ENCODE measurements at places on chromosomes 3 and 15. TPM values are rescaled to one million over a fixed set of nuclear protein-coding genes. Genes with fewer than 3 reads are reported as not detected.

GRCh38 chr15:58520464-58520863 lies 88.7 kb downstream of the LIPC start:
- DNase-seq, result no peak

DNA sequence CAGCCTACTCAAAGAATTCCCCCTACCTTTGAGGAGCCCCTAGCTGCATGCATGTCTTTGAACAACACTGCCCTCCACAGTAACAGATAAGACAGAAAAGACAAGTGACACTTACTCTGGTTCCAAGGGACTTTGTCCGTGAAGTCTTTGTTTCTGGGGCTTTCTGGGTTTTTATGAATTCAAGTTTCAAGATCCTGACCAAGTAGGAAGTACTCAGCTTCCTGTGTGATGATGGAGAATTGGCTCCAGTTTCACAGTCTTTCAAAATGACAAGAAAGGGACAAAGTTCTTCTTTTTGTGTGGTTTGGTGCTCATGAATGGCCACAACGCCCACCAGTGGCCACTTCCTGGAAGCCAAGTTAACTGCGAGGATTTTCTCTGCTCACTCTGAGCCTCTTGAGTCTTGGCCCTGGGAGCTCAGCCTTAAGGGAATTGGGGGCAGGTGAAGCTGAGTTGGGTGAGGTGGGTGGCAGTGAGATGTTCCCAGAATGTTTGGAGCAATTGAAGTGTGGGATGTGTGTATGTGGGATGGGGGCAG lies at the start of gene CCR1:
CCR1 (minus strand) TSS at position 147 of the 538 bp plus-strand sequence. CDS start 4,000 bp downstream, outside the sequence.
- DNase-seq, result no peak

DNA sequence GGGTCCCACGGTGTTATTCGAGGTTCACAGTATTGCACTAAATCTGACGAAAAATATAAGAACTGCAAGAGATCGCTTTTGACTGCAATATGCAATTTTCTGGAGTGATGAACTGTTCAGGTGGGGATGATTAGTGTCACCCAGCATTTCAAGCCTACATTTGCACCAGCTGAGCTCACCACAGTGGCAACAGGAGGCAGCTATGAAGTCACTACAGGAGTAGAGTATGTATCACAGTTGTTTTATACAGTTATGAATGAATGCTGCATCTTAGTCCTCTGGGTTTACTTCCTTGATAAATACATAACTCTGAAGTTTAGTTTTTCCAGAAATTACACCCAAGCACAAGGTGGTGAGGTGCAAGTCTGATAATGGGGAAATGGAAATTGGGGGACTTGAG lies 69.6 kb downstream of the CHSY1 start:
- DNase-seq, result no peak

- peak; percentile 55 for DNase-seq
These were observed 30.0 kb downstream of the CHST14 start for GRCh38 chr15:40500568-40501330.

- no peak for DNase-seq
These were observed 37.3 kb upstream of the SLC6A11 start for GRCh38 chr3:10778492-10779292.

DNA sequence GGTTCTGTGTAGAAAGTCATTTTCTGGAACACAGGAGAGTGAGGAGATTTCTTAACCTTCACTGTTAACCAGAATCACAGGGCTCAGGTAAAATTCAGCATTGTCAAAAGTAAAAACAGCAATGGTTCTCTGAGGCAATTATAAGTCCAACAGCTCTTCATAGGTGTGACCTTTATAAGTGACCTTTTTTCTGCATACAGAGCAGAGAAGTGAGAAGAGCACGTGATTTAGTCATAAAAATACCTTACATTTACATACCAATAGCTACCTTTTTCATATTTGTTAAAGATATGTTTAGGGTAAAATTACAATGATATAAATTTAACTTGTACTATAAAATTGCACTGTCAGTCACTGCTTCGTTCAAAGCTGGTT lies 36.2 kb upstream of the ZKSCAN7 start:
- no peak for DNase-seq

GRCh38 chr15:85172846-85173490 lies 191.3 kb downstream of the PDE8A start:
- DNase-seq, result no peak

DNA sequence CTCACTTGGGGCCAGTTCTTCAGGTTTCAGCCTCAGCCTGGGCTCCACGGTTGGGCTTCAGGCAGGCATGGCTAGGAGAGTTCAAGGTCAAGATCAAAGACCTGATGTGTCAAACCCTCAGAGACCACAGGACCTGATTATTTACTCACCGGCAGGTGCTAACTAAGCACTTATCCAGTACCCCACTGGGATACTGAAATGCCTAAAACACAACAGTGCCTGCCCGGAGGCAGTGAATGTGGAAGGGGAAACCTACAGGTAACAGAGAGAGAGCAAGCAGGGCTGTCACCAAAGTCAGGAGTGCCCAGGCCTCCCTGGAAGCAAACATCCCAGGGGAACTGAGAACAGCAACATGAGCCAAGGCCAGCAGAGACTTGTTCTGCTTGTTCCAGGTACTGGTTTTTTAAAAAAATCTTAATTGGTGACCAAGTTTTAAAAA lies 6.7 kb downstream of the IDH2 start:
- no peak for DNase-seq

DNA sequence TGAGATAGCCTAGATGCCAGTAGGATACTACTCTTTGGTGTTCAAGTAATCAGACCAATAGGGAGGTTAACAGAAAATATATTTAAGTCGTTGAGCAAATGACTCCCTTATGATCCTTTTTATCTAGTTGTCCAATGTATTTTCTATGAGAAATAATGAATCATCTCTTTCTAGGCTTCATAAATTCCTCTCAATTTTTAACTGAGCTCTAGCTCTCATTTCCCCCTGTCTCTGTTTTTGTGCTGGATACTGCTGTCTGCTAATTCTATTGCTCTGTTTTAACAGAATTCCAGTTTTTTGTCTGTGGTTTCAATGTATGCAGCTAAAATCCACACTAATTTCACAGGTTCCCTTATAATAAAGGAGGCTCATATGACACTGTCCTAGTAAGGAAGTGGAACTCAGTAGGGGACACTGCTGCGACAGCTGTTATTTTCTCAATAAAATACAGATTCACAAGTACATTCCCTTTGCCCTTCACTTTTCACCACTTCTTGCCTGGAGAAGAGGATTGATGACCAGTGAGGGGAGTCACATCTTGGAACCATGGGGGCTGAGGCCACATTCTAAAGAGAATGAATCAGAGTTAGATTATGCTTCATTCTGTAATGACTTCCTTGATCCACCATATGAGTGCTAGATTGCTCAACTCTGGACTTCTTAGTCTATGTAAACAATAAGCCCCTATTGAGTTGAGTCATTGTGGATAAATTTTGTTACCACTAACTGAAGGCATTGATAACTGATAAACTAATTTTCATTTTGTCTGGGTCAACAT lies 558.7 kb upstream of the KCNMB2 start:
- no peak for DNase-seq

- peak; percentile 17 for DNase-seq
These were observed 66.4 kb upstream of the AGTR1 start for GRCh38 chr3:148631124-148631903.

TTC23 gene
- 12.5 TPM for total RNA-seq

- DNase-seq, result no peak
These were observed 131.6 kb downstream of the OCA2 start for GRCh38 chr15:27967541-27967940.

DNA sequence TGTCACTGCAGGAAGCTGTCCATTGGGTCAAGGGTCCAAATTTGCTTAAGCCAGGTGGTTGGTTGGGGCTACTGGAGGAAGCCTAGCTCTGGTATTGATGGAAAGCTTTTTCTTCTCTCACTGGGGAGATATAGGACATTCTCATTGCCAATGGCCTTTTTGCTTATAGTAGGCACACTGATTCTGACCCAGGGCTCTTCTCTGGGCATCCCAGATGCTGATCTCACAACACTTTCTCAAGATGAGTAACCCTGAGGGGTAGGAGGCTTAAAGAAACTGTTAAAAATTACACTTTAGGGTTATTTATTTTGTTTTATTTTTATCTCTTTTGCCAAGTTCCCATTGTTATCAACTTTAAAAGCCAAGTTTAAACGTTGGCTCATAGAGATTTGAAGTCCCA lies 337.8 kb downstream of the LRRC3B start:
- no peak for DNase-seq

SLC24A1 gene
- 21.5 TPM for total RNA-seq

- DNase-seq, result no peak
These were observed 6.7 kb upstream of the H1-8 start for GRCh38 chr3:129536374-129536667.

- DNase-seq, result no peak
These were observed 167.3 kb downstream of the C3orf70 start for GRCh38 chr3:184985586-184985985.

DNA sequence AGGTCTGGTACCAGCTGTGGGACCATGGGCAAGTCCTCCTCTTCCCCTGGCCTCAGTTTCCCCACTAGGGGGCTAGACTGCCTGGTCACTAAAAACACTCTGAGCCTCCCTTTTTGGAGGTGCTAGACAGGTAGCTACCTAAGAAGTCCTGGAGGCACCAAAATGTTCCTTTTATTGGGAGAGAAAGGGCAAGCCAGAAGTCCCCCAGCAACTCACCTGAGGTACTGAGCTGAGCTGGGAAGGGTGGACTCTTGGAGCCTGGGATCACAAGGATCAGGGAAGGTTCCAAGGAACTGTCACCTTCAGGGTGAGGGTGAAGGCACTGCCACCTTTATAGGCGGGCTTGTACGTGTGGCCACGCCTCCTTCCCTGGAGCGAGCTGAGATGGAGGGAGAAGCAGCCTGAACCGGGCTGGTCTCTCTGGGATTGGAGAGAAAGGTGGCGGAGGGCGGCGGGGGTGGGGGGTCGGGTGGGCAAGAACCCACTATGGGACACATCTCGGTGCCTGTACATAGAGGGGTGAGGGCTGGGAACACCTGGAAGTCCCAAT lies at the start of gene CYP1A1:
CYP1A1 (minus strand) TSS at position 304 of the 550 bp plus-strand sequence. CDS start 2,431 bp downstream, outside the sequence.
- DNase-seq, result peak; percentile 23

DNA sequence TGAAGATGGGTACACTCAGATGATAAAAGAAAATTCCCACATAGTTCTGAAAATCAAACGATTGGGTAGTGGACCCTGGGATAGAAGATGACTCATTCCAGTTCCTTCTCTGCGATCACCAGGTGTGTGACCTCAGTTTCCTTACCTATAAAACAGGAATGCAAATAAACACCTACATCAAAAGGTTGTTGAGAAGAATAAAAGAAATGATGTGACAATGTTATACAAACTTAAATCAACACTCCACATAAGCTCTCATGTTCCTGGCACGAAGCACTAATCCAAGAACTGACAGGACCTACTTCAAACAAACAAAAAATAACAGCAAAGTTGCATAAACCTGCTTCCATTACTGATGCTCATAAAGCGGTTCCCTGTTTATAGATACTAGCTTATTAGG lies 69.2 kb downstream of the RORA start:
- no peak for DNase-seq

GRCh38 chr3:122960652-122961051 lies 66.9 kb downstream of the SEMA5B start:
- DNase-seq, result no peak

DNA sequence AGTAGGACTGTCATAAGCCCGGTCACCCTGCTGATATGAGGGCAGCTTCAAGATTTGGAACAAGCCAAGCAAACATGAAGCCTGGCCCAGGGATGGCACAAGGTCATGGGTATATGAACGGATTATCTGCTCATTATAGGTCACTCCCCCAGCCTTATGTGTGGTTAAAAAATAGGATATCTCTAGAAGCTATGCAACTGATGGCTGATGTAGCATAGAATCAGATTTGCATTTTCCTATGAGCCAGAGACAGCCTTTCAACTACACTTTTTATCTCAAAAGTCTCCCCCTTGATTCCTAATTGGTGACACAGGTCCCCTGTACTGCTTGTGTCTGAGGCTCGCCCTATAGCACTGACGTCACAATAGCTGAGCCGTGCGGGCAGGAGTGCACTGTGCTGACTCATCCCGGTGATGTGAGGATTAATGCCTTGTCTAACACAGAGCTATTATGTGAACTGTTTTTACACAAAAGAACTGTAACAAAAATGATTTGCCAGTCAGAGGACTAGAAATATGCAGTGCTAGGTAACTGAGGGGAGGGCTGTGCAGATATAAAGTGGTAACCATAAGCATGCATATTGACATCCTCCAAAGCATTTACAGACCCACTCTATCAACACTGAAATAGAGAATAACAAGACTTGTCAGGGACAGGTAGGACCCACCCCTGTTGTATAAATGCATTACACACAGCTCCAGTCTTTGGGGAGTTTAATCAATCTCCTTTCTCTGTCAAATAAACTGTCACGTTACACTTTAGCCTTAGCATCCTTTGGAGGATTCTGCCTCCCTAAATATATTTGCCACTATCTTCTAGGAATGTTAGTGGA lies 204.9 kb downstream of the TIGIT start:
- DNase-seq, result peak; percentile 62

GHSR gene
- total RNA-seq, result not detected

DNA sequence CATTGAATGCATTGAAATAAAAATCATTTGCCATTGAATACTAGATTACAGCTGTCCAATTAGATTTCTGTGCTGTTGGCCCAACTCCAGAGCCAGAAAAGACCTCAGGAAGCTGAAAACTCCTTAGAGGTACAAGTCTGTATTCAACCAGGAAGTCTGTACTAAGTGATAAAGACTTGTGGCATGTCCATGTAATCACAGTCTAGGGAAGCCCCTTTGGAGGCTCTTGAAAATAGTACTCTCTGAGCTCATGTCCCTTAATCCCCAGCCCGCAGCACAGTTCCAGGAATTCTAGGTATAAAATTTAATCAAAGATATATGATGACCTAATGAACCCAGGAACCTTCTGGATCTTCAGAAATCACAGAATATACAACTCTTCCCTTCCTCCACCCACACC lies 279.4 kb downstream of the RSL24D1 start:
- no peak for DNase-seq

DNA sequence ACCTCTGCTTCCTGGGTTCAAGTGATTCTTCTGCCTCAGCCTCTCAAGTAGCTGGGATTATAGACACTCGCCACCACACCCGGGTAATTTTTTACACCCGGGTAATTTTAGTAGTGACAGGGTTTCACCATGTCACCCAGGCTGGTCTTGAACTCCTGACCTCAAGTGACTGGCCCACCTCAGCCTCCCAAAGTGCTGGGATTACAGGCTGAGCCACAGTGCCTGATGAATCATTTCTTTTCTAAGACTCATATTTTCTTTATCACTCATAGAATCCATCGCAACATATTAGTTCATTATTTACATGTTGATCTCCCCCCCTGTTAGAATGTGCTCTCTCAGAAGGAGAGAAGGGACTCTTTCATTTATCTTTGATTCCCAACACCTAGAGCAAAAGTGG lies 109.5 kb upstream of the PTPRG start:
- DNase-seq, result no peak

DNA sequence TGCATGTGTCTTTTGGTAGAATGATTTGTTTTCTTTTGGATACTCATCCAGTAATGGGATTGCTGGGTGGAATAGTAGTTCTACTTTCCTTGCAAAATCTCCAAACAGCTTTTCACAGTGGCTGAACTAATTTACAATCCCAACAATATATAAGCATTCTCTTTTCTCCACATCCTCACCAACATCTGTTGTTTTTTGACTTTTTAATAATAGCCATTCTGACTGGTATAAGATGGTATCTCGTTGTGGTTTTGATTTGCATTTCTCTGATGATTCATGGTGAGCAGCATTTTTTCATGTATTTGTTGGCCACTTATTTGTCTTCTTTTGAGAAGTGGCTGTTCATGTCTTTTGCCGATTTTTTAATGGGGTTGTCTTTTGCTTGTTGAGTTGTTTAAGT lies 55.8 kb downstream of the ST8SIA2 start:
- DNase-seq, result no peak

All from dermis microvascular lymphatic vessel endothelial cell (primary cell).